ENCODE measurements at places on chromosomes 5 and 9.
A peak's percentile ranks its signal among the peaks of the same experiment; 100 is the strongest.

GRCh38 chr5:107808671-107809137, 138.0 kb upstream of the EFNA5 start:
- no peak overlapping the region for H3K4me3 ChIP-seq
- H3K4me1 ChIP-seq, result peaks cover 11% of the 10 kb centered on the region
- peaks cover 4% of the 10 kb centered on the region for H3K27me3 ChIP-seq

DNA sequence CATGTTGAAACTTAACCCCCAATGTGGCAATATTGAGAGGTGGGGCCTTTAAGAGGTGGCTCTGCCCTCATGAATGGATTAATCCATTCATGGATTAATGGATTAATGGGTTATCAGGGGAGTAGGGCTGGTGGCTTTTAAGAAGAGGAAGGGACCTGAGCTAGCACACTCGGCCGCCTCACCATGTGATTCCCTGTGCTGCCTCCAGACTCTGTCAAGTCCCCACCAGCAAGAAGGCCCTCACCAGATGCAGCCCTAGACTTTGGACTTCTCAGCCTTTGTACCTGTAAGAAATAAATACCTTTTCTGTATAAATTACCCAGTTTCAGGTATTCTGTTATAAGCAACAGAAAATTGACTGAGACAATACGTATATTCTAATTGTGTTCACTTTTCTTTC, 272.2 kb upstream of the DMRT1 start:
- H3K4me1 ChIP-seq, result no peaks in the 10 kb centered on the region
- peaks cover 5% of the 10 kb centered on the region for H3K27me3 ChIP-seq
- no peak overlapping the region for H3K27ac ChIP-seq
- no peak overlapping the region for H3K4me3 ChIP-seq
- DNase-seq, result no peak

DNA sequence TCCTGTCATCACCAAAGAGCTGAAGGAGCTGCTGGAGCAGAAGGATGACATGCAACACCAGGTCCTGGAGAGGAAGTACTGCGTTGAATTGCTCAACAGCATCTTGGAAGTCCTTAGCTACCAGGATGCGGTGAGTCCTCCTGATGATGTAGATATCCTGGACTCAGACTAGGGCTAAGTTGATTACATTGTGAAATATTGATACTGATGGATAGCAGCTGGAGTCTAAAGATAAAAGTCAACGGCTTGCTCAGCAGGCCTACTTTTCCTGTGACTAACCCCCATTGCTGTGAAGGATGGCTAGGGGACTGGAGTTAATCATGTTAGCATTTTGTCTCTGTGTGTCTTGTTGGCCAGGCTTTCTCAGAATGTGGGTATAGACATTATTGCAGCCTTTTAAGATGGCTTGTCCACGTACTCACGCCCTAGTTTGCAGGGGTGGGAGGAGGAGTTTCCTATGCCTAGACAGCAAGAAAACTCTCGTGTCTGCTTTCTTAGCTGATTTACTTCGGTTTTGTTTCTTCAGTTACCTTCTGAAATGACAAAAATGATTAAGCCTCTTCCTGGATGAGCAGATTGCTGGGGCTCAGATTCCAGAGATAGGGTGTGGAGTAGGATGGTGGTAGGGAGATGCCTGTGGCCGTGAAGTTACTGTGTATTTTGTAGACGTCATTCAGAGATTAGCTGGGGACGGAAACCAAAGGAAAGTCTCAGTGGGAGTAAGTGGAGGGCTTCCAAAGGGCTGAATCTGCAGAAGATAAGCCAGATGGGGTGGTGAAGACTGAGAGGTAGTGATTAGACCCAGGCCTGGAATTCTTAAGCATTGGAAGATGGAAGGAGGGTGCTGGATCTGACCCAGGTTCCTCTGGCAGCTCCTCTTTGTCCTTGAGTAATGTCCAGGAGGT, 166.3 kb downstream of the DOCK2 start:
- peaks cover 69% of the 10 kb centered on the region for H3K36me3 ChIP-seq
- H3K4me3 ChIP-seq, result peak overlapping the region; percentile 22
- H3K27ac ChIP-seq, result peak overlapping the region; percentile 62
- no peak for DNase-seq
- no peaks in the 10 kb centered on the region for H3K27me3 ChIP-seq
- H3K4me1 ChIP-seq, result peaks cover 39% of the 10 kb centered on the region

DNA sequence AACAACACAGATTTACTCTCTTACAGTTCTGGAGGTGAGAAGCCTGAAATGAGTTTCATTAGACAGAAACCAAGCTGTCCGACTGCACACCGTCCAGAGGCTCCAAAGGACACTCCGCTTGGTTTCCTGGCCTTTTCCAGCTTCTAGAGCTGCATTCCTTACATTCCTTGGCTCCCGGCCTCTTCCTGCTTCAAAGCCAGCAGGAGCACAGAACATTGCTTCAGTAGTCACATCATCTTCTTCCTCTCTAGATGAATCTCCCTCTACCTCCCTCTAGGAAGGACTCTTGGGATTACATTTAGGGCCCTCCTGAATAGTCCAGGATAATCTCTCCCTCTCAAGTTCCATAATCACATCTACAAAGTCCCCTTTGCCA, 213.3 kb downstream of the CDK5RAP2 start:
- H3K4me1 ChIP-seq, result no peaks in the 10 kb centered on the region

DNA sequence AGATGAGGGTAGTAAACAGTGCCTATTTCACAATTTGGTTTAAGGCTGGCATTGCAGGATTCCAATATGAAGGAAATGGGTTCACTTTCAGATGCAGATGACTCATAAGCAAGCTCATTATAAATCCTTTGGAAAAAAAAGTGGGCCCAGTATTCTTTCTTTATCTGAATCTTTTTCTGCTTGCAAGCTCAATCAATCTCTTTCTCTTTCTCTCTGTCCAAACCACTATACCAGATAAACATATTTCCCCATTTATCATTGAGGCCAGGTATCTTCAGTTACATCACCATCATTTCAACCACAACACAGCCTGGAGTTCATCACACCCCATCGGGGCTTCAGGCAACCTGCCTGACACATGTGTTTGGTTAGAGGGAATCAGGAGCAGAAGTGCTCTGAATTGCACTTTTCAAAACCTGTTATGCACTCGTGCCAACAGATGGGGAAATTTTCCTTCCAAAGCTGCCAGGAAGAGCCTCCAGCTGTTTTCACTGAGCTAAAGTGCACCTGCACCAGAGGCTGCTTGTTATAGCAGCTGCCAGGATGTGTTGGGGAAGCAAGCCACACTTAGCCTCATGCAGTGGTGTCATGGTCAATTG, 30.0 kb upstream of the MAMDC2 start:
- H3K4me3 ChIP-seq, result no peak overlapping the region
- no peak for DNase-seq
- H3K36me3 ChIP-seq, result no peaks in the 10 kb centered on the region
- H3K27me3 ChIP-seq, result peaks cover 1% of the 10 kb centered on the region
- H3K27ac ChIP-seq, result no peak overlapping the region
- H3K4me1 ChIP-seq, result no peaks in the 10 kb centered on the region

DNA sequence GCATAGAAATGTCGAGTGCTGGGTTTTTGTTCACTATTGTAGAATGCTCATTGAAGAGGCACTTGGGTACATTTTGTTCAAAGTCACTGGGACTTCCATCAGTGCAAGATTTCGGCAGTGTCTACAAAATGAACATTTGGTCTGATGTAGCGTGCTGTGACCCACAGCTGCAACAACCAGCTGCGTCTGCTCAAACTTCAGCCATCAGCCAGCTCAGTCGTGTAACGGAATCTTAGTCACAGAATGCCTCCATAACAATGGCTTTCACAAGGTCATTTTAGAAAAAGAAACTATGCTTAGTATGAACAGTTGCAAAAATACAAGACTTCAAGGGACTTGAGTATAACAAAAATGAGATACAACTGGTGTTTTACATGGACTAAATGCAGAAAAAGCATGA, 828.1 kb upstream of the GRAMD2B start:
- no peak overlapping the region for H3K4me3 ChIP-seq
- no peak for DNase-seq
- H3K27ac ChIP-seq, result no peak overlapping the region
- H3K36me3 ChIP-seq, result no peaks in the 10 kb centered on the region
- no peaks in the 10 kb centered on the region for H3K27me3 ChIP-seq

DNA sequence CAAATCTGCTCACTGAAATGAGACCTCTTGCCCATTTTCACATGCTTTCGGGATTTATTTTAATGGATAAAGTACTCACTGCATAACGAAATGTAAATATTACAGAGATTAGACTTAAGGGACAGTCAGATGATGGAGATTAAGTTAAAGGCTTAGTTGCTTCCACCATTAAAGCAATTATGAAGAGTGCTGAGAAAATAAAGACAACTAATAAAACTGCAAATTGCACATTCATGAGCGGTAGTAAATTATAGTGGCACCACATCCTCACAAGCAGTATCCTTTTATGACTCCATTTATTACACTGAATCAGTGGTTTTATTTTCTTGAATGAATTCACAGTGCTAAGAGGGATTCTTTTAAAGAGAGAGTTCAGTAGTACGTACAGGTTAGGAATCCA, 76.2 kb upstream of the TMED7 start:
- no peak overlapping the region for H3K27ac ChIP-seq
- no peak overlapping the region for H3K4me3 ChIP-seq
- H3K36me3 ChIP-seq, result no peaks in the 10 kb centered on the region

GRCh38 chr9:104944356-104944755, 16.4 kb upstream of the ABCA1 start:
- DNase-seq, result no peak
- H3K36me3 ChIP-seq, result no peaks in the 10 kb centered on the region
- no peak overlapping the region for H3K4me3 ChIP-seq

- no peaks in the 10 kb centered on the region for H3K36me3 ChIP-seq
- H3K4me1 ChIP-seq, result peaks cover 9% of the 10 kb centered on the region
- peak; percentile 73 for DNase-seq
- H3K27ac ChIP-seq, result no peak overlapping the region
Observed at GRCh38 chr9:85522459-85523092, 219.2 kb downstream of the AGTPBP1 start.

GRCh38 chr9:11192993-11193392, 580.2 kb upstream of the PTPRD start:
- H3K4me3 ChIP-seq, result no peak overlapping the region
- no peaks in the 10 kb centered on the region for H3K36me3 ChIP-seq
- H3K4me1 ChIP-seq, result no peaks in the 10 kb centered on the region
- H3K27ac ChIP-seq, result no peak overlapping the region
- no peaks in the 10 kb centered on the region for H3K27me3 ChIP-seq
- no peak for DNase-seq
